ENCODE measurements at places on chromosomes 3 and 15.

GRCh38 chr3:146071632-146072031 is 89.4 kb downstream of the PLOD2 start:
- DNase-seq: no peak

- DNase-seq: no peak
These were observed 16.5 kb upstream of the SKOR1 start for GRCh38 chr15:67808821-67809220.

- no peak for DNase-seq
These were observed 12.6 kb downstream of the MRAS start for GRCh38 chr3:138360869-138361525.

- no peak for DNase-seq
These were observed 17.3 kb upstream of the LRIG1 start for GRCh38 chr3:66518126-66518525.

GRCh38 chr3:134807189-134807588 is 12.1 kb downstream of the EPHB1 start:
- DNase-seq: no peak

DNA sequence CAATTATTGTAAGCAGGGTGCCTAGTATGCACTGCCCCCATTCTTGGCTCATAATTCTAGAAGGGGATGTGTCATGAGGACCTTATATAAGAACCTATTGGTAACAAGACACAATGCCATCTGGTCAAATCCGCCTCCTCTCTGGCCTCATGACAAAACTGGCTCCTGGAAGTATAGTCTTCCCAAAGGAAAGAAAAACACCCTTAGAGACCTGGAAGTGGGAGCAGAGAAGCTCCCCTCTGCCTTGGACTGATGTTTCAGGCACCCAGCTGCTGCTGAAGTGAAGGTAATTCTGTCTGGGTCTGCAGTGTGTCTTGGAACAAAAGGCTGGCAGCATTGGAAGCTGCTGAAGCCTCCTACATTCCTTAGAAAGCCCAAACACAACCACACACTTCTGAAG is 107.2 kb upstream of the CLSTN2 start:
- DNase-seq: no peak

- no peak for DNase-seq
These were observed 12.7 kb upstream of the LMCD1 start for GRCh38 chr3:8488877-8489276.

Data from stimulated activated CD4-positive, alpha-beta T cell treated with anti-CD3 and anti-CD28 coated beads, Interleukin-12 subunit alpha, Interleukin-12 subunit beta, amount 100 ng/mL, for 24 hours (primary cell).